ENCODE measurements at places on chromosomes 6 and 20. TPM values are rescaled to one million over a fixed set of nuclear protein-coding genes. Genes with fewer than 3 reads are reported as not detected.

- DNase-seq: no peak
- H3K36me3 ChIP-seq: peaks cover 69% of the 10 kb centered on the region
- H3K27me3 ChIP-seq: no peaks in the 10 kb centered on the region
Observed at GRCh38 chr6:15522026-15522425, 140.8 kb downstream of the DTNBP1 start.

DNA sequence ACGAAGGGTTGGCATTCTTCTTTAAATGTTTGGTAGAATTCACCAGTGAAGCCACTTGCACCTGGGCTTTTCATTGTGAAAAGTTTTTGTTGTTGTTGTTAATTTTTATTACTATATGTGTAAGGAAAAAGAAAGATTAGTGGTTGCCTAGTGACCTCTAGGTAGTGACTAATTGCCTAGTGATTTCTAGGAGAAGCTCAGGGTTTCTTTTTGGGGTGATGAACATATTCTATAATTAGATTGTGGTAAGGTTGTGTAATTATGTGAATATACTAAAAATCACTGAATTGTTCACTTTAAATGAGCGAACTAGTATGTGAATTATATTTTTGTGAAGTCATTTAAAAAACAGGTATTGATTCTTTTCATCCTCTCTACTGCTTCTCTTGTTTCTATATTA lies 123.8 kb upstream of the TMEM170B start:
- peaks cover 52% of the 10 kb centered on the region for H3K4me1 ChIP-seq
- peaks cover 12% of the 10 kb centered on the region for H3K36me3 ChIP-seq
- H3K4me3 ChIP-seq: no peak overlapping the region

CRIP3 gene
- not detected for total RNA-seq

DNA sequence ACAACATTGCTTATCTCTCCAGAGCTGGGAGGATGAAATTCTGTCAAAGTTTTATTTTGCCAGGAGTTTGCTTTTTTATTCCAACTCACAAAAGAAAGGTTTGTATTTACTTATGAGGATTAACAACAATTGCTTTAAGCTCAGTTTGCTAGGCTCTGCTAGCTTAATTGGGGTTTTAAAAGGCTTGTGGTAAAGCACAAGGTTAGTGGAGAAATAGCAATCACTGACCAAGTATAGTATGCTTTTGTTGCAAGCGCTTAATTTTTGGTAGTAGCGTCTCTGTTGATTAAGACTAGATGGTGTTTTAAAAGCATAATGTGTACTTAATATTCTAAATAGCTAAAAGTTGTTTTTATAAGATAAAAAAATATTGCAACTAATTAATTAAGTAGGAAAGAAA lies 45.7 kb downstream of the TINAG start:
- DNase-seq: no peak
- H3K36me3 ChIP-seq: no peaks in the 10 kb centered on the region
- H3K27me3 ChIP-seq: no peaks in the 10 kb centered on the region
- no peak overlapping the region for H3K4me3 ChIP-seq
- H3K27ac ChIP-seq: no peak overlapping the region
- no peaks in the 10 kb centered on the region for H3K4me1 ChIP-seq

DNA sequence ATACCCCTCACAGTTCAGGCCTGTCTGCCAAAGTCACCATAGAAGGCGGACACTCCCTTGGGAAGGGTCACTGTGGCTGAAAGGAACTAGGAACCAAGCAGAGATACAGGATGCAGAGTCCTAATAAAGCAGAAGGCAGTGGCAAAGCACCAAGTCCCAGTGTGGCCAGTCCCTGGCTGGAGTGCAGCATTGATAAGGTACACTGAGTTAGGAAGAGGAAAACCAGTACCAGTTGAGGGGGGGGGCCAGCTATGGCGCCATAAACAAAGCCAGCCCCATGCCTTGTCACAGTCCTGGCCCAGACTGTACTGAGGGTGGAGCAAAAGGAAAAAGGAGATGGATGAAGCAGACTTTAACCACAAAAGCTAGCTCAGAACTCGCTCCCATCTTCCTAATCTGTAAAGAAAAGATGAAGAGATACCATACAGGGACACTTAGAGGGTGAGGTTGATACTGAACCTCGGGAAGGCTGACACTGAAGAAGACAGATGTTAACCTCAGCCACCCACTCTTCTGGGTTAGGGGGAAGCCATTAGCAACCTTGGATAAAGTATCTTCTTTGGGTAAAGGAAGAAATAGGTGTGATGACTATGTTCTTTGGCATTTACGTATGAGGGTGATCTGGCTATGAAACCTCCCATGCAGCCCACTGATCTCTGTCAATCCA lies 7.8 kb downstream of the ABHD12 start:
- peaks cover 10% of the 10 kb centered on the region for H3K36me3 ChIP-seq
- no peak overlapping the region for H3K27ac ChIP-seq
- no peak for DNase-seq
- H3K27me3 ChIP-seq: no peaks in the 10 kb centered on the region
- peaks cover 9% of the 10 kb centered on the region for H3K4me1 ChIP-seq

DNA sequence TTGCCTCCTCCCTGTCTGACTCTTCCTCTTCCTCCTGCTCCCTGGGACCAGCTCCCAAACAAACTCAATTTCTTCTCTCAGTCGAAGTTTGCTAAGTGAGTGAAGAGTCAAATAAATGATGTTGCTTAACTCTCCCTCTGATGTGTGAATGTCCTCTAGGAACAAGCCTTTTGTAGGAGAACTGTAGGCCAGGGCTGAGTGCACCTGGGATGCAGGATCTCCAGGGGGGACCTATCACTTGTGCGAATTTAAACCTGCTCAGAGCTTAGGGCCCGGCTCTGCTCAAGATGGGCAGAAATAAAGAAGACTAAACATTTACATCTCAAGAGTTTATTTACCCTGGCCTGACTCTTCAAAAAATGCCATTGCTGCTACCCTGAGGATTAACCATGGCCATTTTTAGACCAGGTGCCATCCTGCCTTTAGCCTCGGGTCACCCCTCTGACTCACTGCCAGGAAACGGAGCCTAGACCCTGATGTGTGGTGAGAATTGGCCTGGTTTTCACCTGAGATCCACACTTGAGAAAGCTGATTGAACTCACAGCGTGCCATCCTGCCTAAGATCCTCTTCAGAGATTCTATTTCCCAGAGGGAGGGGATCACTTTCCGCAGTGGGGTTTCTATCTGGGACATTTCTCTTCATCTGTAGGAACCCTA lies 63.6 kb upstream of the CD93 start:
- H3K4me1 ChIP-seq: peaks cover 25% of the 10 kb centered on the region
- DNase-seq: no peak
- no peak overlapping the region for H3K4me3 ChIP-seq
- H3K27ac ChIP-seq: no peak overlapping the region

TMEM200A gene
- 2.6 TPM for total RNA-seq

SNAP91 gene
- not detected for total RNA-seq

DNA sequence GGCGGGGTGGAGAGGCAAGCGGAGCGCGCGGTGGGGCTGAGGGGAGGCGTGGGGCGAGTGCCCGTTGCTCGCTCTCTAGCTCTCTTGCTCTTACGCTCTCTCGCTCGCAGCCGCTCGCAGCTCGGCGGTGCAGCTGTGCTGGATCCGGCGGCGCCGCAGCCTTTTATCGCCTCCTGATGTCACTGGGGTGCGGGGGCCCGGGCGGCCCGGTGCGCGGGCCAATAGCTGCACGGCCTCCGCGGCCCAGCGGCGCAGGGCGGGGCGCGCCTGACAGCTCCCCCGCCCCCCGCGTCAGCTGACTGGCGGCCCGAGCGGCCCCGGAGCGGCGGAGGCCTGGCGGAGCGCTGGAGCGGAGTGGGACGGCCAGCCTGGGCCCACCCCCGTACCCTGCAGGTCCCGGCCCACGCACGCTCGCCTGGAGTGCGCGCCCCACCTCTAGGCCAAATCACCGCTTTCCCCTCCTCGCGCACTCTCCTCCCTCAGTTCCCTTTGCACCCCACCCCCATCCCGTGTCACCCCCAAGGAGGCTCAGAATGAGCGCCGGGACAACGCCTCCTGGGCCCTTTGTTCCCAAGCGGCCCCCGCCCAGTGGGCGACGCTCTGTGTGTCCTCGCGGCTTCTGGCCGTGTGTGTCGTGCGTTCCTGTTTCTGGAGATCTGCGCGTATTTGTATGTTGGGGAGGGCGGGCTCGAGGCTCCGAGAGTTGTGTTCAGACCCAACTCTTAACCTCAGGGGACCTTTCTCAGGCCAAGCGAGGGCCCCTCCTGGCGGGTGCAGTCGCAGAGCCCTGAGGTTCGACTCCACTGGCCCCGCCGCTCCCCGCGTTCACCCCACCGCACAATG lies at the start of gene MAFB:
TSS of gene MAFB (minus strand) at position 137 of the 843 bp plus-strand sequence. CDS start 386 bp downstream, outside the sequence.
- H3K27ac ChIP-seq: peak within 1 kb of the TSS; percentile 60
- peaks cover 90% of the 10 kb centered on the region for H3K27me3 ChIP-seq
- peaks cover 15% of the 10 kb centered on the region for H3K4me1 ChIP-seq
- peak; percentile 62 for DNase-seq

- H3K4me1 ChIP-seq: peaks cover 9% of the 10 kb centered on the region
- no peak overlapping the region for H3K4me3 ChIP-seq
- peaks cover 22% of the 10 kb centered on the region for H3K27me3 ChIP-seq
- DNase-seq: no peak
- no peaks in the 10 kb centered on the region for H3K36me3 ChIP-seq
- no peak overlapping the region for H3K27ac ChIP-seq
Observed at GRCh38 chr6:132364306-132365074, 36.8 kb downstream of the MOXD1 start.

RHAG gene
- total RNA-seq: not detected

PREX1 gene
- total RNA-seq: 146 TPM

- H3K27ac ChIP-seq: no peak overlapping the region
- no peak for DNase-seq
- H3K4me1 ChIP-seq: no peaks in the 10 kb centered on the region
- H3K36me3 ChIP-seq: no peaks in the 10 kb centered on the region
- no peak overlapping the region for H3K4me3 ChIP-seq
- H3K27me3 ChIP-seq: peaks cover 3% of the 10 kb centered on the region
Observed at GRCh38 chr6:136144251-136145023, 105.7 kb downstream of the MTFR2 start.

DSE gene
- total RNA-seq: 3.7 TPM

Measured in activated CD8-positive, alpha-beta T cell treated with anti-CD3 and anti-CD28 coated beads, Interleukin-2, amount 10 ng/mL, durations not matched to agents 7 days and 5 days (primary cell).